ENCODE measurements at places on chromosomes 2 and 18.

GRCh38 chr2:120037995-120038541 lies 25.2 kb downstream of the EPB41L5 start:
- peak; percentile 73 for DNase-seq

- peak; percentile 93 for DNase-seq
These were observed 531.0 kb upstream of the SETBP1 start for GRCh38 chr18:44149706-44150105.

- no peak for DNase-seq
These were observed 11.6 kb upstream of the MRPL19 start for GRCh38 chr2:75634945-75635344.

DNA sequence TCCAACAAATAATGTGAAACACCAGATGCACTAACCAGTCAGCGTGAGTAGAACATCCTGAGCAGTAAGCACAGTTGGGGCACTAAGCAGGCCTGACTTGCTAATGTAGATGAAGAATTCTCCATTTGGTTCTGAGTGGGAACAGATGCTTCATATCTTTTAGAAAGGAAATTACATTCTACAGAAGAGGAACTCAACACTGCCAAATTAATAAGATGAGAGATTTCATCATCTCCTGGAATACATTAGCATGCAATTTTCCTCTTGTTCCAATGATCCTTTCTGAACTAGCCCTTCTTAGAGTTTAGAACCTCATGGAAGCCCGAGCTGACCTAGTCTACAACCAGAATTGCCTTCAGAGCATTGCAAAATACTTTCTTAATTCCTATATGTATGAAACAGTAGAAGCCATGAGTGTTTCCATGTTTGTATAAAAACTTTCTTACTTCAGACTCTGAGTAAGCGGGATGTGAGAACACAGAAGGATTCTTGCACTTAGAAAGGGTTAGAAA lies 34.8 kb downstream of the COL5A2 start:
- DNase-seq: peak; percentile 83

- peak; percentile 78 for DNase-seq
These were observed 6.4 kb downstream of the ZEB2 start for GRCh38 chr2:144513388-144514101.

DNA sequence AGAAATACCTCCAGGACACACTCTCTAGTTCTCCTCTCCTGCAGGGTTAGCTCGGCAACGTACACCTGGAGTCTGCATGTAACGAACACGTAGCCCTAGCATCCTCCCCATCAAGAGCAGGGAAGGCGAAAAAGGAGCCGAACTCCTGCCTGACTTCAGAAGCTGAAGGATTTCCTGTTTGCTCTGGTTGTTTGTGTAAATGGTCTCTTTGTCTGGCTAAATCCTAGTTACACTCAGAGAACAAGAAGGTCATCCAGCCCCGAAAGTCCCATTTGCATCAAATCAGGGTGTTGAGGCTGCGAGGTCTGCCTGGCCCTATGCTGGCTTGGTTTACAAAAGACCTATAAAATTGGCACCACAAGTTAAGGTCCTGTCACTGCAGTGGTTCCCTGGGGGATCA lies 66.4 kb upstream of the POMC start:
- DNase-seq: no peak

DNA sequence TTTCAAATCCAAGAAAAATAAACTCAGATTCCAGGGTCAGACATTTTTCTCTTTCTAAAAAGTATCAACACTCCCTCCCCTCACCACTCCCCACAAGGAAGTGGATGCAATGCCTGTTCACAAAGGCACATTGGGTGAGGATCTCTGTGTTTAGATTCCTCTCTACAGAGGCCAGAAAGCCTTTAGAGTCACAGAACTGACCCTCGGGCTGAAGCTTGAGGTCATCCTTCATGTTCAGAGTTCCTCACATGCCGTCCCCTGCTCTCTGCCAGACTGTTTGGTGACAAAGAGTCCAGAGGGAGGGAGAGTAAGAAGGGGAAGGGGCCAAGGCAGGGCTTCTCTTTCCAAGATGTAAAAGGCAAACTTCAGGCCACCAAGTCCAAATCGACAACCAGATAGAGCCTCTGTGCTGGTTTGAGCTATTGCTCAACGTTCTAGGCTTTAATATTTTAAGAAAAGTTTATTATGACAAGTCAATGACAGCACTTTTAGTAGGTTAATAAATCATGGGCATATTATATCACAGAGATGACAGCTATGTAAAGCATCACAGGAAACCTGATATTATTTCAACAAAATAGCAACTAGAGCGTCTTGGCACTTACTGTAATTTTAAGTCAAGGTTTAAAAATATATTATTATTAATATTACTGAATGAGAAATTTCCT lies 269.4 kb downstream of the ETAA1 start:
- no peak for DNase-seq

DNA sequence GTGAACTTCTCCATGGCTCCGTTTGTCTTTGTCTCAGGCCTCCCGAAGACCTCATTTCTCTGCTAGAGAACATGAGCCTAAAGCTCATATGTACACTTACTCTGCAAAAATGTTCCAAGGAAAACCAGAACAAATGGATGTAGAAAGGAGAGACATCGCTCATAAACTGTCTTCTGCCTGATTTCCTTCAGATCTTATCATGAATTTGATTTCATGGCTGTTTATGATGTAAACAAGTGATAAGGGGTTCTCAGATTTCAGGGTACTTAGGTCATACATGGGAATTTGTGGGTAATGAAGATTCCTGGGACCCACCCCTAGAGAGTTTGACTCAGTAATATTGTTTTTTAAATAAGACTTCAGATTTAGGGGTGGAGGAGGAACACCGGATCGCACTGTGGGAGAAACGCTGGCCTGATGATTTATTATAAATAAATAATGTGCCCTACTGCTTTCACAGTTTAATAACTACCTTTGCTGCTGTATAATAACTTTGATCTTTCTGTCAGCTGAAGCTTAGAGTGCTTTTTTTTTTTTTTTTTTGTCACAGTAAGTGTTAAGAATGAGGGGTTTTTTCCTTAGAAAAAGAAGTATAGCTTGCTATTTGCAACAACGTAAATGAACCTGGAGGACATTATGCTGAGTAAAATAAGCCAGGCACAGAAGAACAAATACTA lies 14.9 kb downstream of the AOX1 start:
- no peak for DNase-seq

- no peak for DNase-seq
These were observed 23.1 kb downstream of the DDX1 start for GRCh38 chr2:15614545-15615300.

DNA sequence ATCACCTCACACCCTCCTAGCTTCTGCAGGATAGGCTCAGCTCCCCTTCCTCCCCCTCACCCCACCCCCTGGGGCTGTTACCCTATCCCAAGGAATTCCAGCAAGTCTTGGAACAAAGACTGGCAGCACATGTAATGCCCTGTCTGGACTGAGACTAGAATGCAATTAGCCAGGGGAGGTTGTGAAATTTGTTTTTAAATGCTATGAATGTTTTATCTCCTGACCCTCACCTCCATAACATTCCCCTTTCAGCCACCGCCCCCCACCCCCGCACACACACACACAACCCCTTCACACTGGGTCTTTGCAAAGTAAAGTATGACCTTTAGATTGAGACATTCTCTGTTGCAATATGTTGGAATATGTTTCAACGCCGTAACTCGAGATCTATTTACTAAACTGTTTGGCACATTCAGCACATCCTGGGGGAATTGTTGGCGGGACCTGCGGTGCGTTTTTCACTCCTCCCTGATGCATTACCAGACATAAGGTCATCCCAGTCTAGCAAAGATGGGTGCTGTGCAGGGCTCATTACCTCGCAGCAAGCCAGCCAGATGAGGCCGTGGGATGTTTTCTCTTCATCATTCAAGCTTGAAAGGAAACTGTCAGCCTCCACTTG lies 290.7 kb upstream of the SLC14A2 start:
- DNase-seq: peak; percentile 95

DNA sequence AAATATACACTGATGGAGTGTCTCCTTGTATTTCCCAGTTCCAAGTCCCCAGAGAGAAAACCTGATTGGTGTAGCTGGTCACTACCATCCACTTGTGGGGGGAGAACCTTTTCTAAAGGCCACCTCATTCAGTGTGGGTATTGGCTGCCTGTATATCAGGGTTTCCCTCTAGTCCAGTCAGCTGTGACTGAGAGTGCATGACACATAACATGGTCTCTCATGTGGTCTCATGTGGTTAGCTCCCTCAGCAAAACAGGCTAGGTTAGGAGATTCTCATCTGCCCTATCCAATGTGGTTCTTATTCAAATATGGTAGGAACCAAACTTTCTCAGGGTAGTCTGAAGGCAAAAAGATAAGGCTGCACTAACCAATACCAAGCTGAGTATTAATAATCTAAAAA lies 4.1 kb upstream of the GORASP2 start:
- DNase-seq: peak; percentile 13

- no peak for DNase-seq
These were observed 39.5 kb upstream of the CREG2 start for GRCh38 chr2:101426822-101427221.

DNA sequence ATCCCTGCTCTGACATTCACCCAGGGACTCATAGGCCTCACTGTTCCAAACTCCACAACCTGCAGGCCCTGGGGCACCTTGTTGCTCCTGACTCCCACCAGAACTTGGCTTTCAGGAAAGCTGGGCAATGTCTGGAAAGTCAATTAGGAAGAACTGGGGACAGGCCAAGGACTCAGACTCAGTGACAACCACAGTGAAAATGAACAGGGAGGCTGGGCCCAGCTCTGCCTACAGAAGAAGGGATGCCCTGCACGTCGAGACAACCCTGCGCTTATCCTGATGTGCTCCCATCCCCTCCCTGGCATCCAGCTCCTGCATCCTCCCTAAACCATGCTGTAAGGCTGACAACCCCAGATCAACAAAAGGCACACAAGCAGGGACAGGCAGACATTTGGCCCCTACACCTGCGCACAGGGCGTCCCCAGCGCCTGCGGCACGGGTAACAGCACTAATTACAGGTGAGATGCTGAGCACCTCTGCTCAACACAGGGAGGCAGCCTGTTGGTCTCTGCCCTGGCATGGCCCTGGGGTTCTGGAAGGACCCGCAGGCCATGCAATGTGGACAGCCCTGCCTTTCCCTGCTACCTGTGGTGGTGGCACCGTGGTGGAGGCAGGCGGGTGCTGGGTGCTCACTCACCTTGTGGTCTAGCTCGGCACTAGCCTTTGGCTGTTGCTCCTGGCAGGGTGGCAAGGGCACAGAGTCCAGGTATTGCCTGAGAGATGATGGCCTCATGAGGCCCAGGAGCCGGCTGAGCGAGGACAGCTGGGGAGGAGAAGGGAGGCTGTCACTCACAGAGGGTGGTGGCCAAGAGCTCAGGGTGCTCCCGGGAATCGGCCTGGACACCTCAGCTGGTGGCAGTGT lies 23.6 kb upstream of the SEMA4C start:
- no peak for DNase-seq
